Amniotic stem cell (primary cell): ENCODE measurements at places on chromosomes 7 and 10.
A peak's percentile ranks its signal among the peaks of the same experiment; 100 is the strongest.

DNA sequence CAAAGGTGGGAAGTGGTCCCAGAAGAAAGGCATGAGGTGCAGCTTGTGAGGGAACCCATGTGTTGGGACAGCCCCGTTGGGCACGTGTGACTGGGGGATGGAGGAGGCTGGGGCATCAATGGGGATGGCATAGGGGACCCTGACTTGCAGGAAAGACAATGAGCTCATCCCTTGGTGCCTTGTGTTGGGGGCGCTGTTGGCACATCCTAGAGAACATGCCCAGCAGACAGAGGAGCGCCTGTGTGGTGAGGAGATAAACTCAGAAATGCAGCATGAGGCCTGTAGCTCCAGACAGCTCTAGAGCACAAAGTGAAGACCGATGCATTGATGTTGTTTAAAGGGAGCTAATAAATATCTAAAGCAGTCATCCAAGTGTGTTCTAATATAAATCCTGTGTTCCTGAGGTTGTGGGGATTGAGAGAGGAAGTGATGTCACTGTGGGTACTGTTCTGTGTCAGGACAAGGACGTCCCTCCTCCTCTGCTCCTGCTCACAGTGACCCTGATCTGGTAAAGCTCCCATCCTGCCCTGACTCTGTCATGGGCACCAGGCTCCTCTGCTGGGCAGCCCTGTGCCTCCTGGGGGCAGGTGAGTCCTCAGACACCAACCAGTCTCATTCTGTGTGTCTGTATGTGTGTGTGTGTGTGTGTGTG, 126.1 kb upstream of the PRSS58 start:
- DNase-seq, result no peak

GRCh38 chr7:111865430-111865829, 303.1 kb upstream of the IMMP2L start:
- no peak for DNase-seq

- DNase-seq, result no peak
These were observed 108.8 kb downstream of the NPY start for GRCh38 chr7:24392774-24393173.

GRCh38 chr10:64444564-64444963, 923.4 kb downstream of the REEP3 start:
- no peak for DNase-seq

GRCh38 chr7:29879609-29880008, 73.3 kb downstream of the WIPF3 start:
- DNase-seq, result no peak

GRCh38 chr10:48548531-48549135, 56.2 kb downstream of the ARHGAP22 start:
- no peak for DNase-seq

- DNase-seq, result no peak
These were observed 238.9 kb downstream of the CAMK1D start for GRCh38 chr10:12588091-12588860.

GRCh38 chr7:48274662-48275061, 103.4 kb downstream of the ABCA13 start:
- no peak for DNase-seq

DNA sequence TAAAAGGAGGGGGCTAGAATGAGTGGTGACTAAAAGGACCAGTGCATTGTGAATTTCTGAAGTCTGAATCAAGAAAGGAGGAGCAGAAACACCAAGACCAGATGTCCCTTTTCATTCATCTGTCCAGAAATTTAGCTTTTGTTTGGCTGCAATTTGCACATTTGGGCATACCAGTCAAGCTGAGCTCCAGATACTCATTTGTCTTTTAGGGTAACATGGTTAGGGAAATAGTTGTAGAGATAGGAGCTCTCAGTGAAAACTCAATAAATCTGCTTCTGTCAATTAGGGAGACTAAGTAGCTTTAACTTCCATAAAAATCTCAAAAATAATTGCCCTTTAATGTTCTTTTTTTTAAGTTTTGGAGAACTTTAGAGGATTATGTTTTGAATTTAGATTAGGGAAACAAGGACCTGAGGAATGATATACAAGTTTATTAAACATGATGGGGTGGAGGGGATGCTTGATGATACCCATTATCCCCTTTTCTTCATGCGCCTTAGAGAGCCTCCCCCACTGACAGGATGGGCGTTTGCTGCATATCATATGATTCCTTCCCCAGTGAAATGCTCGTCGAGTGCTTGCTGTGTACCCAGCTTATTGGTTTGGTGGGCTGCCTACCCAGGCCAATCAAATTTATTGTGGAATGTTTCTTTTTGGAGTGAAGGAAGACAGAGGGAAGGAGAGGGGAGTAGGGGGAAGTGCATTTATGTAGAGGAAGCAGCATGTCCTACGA, 50.7 kb upstream of the RPA3 start:
- DNase-seq, result no peak

GRCh38 chr7:40300146-40300670, 165.4 kb downstream of the SUGCT start:
- no peak for DNase-seq

DNA sequence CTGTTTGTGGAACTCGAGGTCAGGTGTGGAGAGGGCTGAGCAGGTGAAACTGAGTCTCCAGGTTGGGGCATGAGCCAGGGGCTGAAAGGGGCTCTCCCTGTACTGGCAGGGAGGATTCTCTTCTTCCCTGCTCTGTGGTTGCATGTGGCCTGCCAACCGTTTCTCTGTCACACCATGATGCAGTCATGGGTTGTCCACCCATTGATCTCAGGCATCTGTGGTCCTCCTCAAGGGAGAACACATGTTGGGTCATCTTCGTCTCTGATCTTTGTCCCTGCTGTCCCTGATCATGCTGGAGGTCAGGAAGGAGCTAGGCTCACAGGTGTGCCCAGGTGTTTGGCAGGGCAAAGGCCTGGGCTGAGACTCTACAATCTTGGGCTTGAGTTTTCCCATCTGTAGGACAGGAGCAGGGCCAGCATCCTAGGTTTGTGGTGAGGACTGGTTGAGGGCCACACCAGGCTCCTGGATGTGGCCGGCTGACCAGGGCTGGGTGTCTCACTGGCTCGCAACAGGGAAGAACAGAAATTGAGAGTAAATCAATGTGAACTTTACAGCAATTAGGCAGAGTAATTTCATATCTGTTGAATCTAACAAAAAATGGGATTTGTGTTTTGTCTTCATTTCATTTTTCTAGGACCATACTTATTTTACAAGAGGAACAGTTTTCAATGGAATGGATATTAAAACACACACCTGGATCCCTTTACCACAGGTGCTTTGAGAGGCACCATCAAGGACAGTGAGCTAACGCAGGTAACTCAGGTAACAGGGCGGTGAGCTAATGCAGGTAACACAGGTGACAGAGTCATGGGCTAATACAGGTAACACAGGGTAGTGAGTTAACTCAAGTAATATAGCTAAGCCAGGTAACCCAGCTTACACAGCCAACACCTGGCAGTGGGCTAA, 58.5 kb upstream of the IGFBP3 start:
- no peak for DNase-seq

GRCh38 chr10:97207756-97208346, 22.1 kb upstream of the SLIT1 start:
- DNase-seq, result no peak

GRCh38 chr10:8543361-8544056, 489.0 kb downstream of the GATA3 start:
- DNase-seq, result no peak

DNA sequence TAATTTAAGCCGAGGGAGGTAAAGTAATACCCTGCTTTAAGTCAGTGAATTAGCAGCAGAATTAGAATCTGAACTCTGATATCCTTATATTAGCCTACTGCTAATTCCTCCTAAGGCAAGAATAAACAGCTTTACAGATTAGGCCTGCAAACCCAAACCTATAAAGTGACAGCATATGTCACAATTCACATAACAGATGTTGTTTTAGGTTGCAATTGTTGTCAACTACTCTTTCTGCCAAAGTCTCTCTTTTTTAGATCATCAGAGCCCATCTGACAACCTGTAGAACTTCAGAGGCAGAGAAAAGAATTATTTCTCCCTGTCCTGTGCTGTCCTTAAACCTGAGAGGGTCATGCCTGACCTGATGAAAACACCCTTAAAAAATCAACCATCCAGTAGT, 167.2 kb downstream of the PRKG1 start:
- no peak for DNase-seq

DNA sequence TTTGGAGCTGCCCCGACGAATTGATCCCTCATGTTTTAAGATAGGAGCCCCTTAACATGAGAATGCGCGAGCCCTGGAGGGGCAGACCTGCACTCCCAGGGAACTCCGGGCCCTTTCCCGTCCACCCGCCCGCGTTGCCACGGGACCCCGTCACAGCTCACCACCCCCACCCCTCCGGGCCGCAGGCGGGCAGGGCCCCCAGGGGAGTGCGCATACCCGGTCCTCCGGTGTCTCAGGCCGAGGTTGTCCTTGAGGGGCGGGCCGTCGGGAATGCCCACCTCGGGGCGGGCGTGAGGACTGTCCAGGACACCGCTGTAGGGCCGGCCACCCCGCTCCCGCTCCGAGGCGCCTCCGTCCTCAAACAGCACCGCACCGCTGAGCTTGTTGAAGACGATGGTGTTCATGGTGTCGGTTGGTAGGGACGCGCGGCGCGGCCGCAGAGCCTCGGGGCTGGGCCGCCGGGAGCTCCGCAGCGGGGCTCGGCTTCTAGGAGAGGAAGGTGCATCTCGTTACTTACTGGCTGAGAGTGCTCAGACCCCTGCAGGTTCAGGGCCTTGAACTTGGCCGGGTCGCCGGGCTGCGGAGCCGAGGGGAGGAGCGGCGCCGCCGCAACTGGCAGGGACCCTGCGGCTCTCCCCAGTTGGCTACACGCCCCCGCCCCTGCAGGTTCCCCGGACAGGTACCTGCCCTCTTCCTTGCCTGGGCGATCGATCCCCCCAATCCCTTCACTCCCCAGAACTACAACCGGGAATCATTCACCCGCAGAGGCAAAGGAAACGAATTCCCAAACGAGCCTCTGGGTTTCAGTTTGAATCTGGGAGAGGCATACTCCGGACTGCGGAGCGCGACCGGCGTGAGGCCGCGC, 2.4 kb downstream of the MKX start:
- no peak for DNase-seq

- DNase-seq, result no peak
These were observed 428.2 kb upstream of the GALNT17 start for GRCh38 chr7:70703785-70704184.

DNA sequence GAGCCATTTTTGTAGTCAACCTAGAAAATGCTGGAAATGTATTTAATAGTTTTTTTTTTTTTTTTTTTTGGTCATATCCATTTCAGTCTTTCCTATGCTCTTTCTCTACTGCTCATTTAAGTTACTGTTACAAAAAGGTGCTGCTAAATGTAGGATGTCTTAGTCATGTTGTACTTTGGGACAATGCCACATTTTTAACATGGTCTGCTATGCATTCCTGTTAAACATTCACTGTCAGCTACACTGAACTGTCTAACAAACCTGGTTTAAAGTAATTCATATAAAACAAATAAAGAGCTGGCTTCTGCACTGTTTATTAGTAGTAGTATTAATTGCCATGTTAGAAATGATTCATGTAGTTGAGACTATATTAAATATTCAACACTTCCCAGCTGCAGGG, 108.6 kb downstream of the NSUN6 start:
- DNase-seq, result no peak

- no peak for DNase-seq
These were observed 6.7 kb upstream of the GRID1 start for GRCh38 chr10:86373251-86373650.

GRCh38 chr7:101433688-101434087, 71.0 kb downstream of the COL26A1 start:
- no peak for DNase-seq

GRCh38 chr7:116339564-116339963, 129.2 kb downstream of the TES start:
- DNase-seq, result no peak

GRCh38 chr7:103325744-103326143, 18.8 kb downstream of the DNAJC2 start:
- DNase-seq, result no peak

DNA sequence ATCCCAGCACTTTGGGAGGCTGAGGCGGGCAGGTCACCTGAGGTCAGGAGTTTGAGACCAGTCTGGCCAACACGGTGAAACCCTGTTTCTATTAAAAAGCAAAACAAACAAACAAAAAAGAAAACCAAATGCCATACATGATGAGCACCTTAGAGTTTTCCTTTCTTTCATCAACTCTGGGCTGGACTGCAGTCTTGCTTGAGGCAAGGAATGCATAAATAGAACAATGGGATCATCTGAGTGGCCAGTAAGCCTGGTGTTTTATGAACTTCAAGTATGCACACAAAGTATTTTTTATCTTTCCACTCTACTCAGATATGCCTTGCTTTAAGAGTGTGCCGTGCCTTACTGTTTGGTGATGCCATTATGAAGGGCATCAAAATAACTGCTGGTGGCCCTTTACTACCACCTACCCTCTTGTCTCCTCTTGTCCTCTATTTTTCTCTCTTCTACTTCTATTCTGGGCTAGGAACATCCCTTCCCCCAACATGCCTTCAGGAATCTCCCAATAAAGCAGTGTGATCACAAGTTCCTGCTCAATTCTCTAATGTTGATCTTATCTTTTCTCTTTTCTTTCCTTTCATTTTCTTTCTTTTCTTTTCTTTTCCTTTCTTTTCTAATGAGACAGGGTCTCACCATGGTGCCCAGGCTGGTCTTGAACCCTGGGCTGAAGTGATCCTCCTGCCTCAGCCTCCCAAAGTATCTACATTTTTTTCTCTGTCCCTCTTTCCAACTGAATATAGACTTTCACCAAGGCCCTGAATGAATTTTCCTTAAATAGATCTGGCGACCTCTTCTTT, 10.2 kb downstream of the SCD start:
- no peak for DNase-seq

- DNase-seq, result peak; percentile 9
These were observed 240.1 kb downstream of the ELMO1 start for GRCh38 chr7:37208528-37208927.

DNA sequence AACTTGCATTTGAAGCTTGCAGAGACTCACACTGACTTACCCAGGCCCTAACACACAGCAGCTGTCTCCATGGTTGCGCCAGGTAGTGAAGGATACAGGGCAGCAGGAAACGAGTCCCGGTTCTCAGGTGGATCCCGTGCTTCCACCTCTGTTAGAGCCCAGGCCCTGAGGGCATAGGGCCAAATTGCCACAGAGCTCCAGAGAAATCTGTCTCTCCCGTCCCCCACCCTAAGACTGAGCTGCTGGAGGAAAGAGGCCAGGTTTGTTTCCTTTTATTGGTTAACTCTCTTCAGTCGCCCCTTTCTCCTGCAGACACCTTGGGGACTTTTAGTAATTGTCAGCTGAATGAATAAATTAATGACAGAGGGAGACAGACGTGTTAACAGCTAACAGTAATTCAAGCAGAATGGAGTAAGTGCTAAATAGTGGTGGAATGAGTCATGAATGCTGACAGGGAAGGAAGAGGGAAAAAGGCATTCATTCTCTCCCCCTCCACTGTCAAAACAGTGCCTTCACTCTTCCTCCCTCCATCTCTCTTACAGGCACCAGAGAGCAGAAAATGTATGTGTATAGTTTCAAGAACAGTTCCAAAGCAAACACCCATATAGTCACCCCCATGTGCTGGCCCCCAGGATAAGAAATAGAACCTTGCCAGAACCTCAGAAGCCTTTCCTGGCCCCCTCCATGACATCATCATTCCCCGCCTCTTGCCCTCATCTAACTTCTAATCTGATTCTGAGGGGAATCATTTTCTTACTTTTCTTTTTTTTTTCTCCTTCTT, 16.8 kb upstream of the DLG5 start:
- DNase-seq, result peak; percentile 26

- DNase-seq, result no peak
These were observed 509.6 kb upstream of the POM121L12 start for GRCh38 chr7:52525772-52526341.
